ENCODE measurements at places on chromosomes 6 and 20.

- no peak for DNase-seq
These were observed 148.4 kb upstream of the TOP1 start for GRCh38 chr20:40880063-40880728.

- no peak for DNase-seq
These were observed 114.3 kb upstream of the BTN3A2 start for GRCh38 chr6:26250698-26251044.

GRCh38 chr6:11072101-11072500 is 21.5 kb upstream of the SMIM13 start:
- no peak for DNase-seq

DNA sequence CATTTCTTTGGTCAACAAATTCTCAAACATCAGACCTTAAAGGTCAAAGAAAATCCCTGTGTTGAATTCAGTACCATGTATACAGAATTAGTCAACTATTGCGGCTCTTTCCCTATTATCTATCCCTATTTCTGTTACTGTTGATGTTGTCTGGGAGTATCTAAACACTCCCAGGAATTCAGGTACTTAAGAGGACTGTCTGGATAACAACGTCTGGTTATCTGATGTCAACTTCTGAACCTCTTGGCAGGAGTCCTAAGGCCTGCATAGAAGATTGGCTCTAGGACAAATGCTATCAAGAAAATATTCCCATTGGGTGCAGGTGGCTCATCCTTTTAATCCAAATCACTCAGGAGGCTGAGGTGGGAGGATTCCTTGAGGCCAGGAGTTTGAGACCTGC is 255.6 kb downstream of the KHDC1L start:
- no peak for DNase-seq

DNA sequence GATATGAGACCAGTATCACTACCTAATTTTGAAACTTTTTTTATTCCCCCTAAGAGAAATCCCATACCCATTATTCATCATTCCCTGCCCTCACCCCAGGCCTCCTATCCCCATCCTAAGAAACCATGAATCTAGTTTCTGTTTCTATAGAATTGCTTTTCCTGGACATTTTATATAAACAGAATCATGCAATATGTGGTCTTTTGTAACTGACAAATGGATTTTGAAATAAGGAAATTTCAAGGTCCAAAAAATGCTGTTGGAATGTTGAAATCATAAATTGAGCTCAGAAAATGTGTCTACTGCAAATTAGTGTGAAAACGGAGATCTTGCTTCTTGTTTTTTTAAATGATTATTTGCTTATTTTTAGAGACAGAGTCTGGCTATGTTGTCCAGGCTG is 25.1 kb downstream of the RNF217 start:
- no peak for DNase-seq

- no peak for DNase-seq
These were observed 115.9 kb downstream of the CD24 start for GRCh38 chr6:106858653-106859092.

GRCh38 chr6:75327807-75328206 is 43.2 kb upstream of the TMEM30A start:
- no peak for DNase-seq

- DNase-seq: no peak
These were observed 8.8 kb downstream of the GNL1 start for GRCh38 chr6:30547454-30547853.

DNA sequence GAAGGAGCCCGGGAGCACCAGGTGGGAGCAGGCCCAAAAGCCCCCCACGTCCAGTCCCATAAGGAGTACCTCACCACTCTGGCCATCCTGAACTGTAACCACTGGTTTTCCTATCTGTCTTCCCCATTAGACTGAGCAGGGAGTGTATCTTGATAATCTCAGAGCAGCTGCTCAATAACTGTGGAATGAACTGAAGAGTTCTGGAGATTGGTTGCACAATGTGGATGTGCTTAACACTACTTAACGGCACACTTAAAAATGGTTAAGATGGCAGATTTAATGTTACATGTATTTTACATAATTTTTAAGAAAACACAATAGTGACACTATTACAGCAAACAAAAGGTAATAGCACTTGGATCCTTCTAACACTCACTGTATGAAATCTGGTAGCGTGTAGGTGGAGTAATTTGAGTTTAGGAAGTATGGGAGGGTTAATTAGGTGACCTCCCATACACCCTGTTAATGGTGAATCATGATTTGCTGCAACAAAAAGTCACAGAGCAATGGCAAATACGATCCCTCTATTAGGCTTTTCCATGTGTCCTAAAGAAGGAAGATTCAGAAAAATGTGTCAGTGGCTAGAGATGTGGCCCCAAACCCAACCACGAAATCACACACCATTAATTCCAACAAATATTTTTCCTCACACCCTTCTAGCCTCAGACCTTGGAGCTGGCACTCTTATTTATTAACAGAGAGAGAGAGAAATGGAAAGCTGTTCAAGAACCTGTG is 18.4 kb downstream of the TRAM2 start:
- DNase-seq: no peak

GRCh38 chr6:115220551-115221159 is 840.0 kb downstream of the FRK start:
- no peak for DNase-seq

GRCh38 chr6:2764610-2765165 is 505 bp upstream of the WRNIP1 start:
- no peak for DNase-seq

GRCh38 chr20:54113566-54113965 is 43.2 kb upstream of the BCAS1 start:
- DNase-seq: no peak

DNA sequence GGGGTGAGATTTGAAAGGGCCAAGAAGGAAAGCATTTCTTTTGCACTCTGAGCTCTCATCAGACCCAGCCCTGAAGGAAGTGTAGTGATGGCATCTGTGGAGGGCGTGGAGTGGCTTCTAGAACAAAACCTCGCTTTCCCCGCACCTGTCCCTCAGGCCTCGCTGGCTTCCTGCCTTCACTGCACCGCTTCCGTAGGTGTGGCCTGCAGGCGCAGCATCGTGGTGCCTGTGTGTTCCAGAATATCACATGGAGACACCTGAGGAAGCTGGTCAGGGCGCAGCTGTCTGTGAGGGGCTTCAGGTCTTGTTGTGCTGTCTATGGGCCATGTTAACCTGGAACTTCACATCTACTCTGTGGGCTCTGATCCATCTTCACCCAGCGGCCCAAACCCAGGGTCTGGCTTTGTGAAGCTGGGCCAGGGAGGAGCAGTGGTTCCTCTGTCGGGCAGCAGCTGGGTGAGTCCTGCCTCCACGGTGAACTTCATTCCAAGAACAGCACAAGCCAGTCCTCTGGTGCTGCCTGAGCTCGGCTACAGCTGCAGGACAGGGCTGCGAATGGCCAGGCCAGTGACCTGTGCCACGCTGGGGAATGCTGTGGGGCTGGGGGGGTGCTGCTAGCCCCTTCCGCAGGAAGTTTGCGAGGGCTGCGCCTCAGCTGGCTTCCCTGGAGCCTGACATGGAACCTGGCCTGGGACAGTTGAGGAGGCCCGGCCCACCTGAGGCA is 40.9 kb downstream of the DSTN start:
- peak; percentile 29 for DNase-seq

DNA sequence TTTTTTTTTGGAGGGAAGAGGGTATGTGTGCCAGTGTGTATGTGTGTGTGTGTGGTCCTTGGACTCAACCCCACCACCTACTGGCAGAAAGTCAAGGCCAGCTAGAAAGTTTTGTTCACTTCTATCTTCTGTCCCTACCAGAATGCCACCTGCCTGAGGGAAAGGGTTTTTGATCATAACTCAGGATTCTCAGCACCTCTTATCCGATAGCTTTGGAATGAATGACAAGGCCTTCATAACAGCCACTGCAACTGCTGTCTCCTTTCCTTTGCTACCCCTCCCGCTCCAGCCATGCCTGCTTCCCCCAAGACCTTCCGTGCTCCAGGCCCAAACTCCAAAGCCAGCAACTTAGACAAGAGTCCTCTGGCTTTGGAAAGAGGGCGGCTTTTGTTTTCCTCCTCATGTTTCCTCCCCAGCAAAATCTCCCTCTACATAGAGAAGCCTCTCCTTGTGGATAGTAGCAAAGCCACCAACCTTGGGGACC is 18.7 kb downstream of the BTN3A1 start:
- DNase-seq: no peak

DNA sequence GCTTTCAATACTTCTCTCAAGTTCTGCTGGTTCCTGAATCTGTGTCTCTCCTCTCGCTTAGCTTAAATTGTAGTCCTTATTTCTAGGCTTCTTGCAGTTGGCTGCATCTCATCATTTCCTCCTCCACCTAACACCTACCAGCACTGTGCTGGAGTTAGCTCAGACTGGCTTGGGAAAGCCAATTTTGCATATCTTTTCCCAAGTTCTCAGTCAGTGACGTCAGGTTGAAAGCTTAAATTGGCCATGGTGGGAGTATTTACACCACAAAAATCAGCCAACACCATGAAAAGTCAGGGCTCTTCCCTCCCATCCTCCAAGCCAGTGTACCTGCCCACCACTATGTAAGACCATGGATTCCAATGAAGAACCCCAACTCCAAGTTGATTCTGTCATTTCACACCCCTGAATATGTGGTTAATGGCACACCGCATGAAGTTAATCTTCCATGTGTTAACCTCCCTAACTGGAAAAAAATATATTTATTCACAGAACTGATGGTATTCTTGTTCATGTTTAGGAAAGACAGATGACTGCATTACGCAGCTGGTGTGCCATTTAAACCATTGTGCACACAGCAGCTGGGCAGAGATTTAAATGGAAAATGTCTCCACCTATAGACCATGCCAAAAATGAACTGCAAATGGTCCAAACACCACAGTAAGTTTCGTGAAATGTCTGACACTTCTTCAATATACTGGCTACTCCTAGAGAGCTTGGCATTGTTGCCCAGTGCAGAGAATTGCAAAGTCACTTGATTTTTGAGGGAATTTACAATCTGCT is 274.1 kb upstream of the MAP3K7 start:
- DNase-seq: no peak

- no peak for DNase-seq
These were observed 495.9 kb upstream of the ARID1B start for GRCh38 chr6:156281266-156281665.

GRCh38 chr6:123575188-123575587 is 61.6 kb downstream of the TRDN start:
- no peak for DNase-seq

GRCh38 chr6:11628562-11628961 is 91.0 kb downstream of the TMEM170B start:
- no peak for DNase-seq

DNA sequence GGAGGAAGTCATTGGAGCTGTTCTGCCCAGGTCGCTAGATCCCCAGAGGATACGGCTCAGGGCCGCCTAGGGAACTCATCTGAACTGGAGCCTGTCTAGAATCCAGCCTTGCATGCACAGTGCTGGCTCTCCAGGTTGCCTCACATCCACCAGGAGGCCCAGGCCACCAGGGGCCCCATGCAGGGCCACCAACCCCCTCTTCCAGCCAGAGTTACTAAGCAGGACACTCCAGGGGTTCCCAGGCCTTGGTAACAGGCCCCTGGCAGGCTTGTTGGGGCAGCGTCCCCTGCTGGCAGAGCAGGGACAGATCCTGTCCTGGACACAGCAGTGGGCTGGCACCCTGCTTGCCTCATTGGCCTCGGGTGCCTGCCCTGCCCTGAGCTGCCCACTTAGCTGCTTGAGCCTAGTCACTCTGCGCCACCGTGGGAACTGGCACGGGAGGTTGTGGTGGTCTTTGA is 35.3 kb downstream of the EFCAB8 start:
- no peak for DNase-seq

GRCh38 chr6:132482581-132482980 is 30.3 kb downstream of the STX7 start:
- no peak for DNase-seq

DNA sequence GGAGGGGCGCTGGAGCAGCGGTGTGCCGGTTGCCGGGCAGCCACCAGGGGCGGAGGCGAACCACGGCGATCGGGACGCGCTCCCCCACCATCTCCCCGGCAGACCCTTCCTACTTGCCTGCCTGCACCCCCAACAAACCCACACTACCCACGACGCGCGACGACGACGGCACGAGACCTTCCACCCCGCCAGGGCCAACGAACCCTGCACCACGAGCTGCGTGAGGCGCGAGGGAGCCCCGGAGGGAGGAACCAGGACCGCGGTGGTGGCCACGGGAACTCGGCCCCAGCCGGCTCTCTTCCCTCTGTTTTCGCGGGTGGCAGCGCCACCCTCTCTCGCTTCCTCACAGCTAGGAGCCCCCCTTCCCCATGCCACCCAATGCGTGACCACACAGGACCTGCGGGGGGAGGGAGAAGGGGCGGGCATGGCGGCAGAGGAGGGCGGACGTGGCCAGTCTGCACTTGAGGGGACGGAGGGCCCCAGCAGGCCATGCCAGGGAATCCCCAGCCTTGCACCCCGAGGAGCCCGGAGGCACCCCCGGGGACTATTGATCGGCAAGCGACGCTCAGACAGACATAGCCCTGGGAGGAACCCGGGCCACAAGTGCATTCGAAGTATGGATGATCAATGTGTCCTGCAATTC is 1516.4 kb upstream of the DEFB115 start:
- no peak for DNase-seq

DNA sequence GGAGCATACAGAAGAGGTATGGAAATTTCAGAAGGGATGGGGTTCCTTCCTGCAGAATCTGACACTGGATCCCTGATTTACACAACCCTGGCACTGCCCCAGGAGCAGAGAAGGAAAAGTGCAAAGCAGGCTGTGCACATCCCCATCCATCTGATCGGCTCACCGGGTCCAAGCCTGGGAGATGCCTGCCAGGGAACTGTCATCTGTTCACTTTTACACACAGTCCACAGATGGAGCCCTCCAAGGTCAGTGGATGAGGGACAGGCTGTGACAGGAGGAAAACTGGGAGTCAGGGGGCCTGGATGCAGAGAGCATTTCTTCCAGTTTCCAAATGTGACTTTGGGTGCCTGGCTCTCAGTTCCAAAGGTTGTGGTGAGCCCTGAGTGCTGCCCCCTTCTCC is 11.0 kb upstream of the SYNDIG1 start:
- no peak for DNase-seq

DNA sequence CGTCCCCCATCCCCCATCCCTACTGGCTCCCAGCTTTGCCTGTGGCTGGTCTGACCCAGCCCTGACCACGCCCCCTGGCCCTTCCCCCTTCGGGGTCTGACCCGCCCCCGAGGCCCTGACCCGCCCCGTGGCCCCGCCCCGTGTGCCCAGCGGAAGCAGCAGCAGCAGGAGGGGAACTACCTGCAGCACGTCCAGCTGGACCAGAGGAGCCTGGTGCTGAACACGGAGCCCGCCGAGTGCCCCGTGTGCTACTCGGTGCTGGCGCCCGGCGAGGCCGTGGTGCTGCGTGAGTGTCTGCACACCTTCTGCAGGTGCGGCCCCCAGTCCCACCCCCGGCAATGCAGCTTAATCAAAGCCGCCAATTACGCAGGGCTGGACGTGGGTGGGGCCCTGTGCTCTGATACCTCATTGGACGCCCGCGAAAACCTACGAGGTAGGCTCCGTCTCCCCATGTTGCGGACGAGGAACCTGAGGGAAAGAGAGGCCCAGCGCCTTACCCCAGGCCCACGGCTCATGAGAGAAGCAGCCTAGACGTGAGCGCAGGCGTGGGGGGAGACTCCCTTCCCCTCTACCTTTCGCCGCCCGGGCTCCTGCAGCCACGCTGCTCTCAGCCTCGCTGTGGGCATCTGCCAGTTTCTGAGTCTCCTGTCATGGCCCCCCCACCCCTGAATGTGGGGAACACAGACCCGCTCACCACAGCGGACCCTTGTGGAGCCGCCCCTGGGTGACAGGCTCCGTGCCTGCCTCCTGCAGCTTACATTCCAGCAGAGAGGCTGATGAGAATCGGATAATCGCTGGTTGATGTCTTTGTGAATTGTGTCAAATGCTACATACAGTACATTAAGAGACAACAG is 12.8 kb downstream of the RBCK1 start:
- no peak for DNase-seq

- no peak for DNase-seq
These were observed 122.3 kb downstream of the NKAIN2 start for GRCh38 chr6:123925842-123926399.

GRCh38 chr6:24079076-24079475 is 46.9 kb upstream of the NRSN1 start:
- no peak for DNase-seq

Measured in stimulated activated CD4-positive, alpha-beta T cell treated with anti-CD3 and anti-CD28 coated beads, Interleukin-1b, Interleukin-23, amount 100 ng/mL, for 1 hour (primary cell).